Activated CD8-positive, alpha-beta T cell treated with anti-CD3 and anti-CD28 coated beads, Interleukin-2, amount 10 ng/mL, durations not matched to agents 7 days and 5 days (primary cell): ENCODE measurements at places on chromosomes 7 and 10. TPM values are rescaled to one million over a fixed set of nuclear protein-coding genes. Genes with fewer than 3 reads are reported as not detected.

GRCh38 chr10:26528715-26529393 lies 90.7 kb downstream of the APBB1IP start:
- no peak for DNase-seq

DNA sequence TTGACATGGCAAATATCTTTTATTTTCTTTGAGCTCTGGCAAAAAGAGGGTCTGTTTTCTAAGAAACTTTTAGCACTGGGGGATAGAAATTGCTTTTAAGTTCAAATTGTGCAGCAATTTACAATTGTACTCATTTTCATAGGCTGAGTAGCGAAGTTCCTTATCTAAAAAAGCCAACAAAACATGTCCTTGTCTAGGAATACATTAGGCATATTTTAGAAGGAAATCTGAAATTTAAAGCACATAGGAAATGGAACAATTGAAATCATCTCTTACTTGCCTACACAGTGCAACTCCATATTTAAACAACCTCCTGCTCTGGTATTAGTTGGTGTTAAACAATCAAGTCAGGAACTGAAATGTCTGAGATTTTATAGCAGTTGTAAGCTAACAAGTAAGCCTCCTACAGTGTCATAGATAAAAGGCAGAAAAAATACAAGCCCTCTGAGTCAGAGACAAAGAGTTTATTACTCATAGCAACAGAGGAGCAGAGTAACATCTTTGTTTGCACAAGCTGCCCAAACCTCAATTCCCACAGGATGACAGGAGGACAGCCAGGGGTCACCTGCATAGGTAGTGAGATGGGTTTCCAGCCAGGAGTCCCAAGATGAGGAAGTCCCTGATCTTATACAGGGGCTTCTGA lies 280.2 kb upstream of the HGF start:
- no peak for DNase-seq

GRCh38 chr7:36723291-36723690 lies 1.0 kb downstream of the AOAH start:
- DNase-seq, result no peak

DNA sequence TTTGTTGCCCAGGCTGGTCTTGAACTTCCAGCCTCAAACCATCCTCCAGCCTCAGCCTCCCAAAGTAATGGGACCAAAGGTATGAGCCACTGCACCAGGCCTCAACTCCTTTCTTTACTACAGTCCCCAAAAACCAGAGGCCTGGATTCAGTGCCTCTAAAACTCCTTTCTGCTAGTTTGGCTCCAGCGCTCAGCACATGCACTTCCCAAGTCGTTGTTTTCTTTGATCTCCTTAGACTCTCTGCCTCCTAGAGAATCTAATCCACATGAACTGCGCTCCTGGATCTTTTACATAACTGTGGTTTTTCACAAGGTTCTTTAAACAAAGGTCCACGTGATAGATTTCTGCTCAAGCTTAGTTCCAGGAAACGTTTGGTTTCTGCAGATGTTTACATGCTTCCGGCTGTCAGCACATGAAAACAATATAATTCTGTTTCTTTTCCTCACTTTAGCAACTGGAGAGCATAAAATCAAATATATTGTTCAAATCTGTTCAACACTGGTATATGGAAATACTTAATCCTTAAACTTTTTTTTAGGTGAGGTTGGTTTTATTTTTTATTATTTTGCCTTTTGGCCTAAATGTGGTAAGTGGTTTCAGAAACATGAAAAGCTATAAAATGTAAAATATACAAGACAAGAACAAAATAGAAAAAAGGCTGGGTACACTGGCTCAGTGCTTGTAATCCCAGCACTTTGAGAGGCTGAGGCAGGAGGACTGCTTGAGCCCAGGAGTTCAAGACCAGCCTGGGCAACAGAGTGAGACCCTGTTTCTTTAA lies 270.5 kb upstream of the MKLN1 start:
- peak; percentile 62 for DNase-seq

DNA sequence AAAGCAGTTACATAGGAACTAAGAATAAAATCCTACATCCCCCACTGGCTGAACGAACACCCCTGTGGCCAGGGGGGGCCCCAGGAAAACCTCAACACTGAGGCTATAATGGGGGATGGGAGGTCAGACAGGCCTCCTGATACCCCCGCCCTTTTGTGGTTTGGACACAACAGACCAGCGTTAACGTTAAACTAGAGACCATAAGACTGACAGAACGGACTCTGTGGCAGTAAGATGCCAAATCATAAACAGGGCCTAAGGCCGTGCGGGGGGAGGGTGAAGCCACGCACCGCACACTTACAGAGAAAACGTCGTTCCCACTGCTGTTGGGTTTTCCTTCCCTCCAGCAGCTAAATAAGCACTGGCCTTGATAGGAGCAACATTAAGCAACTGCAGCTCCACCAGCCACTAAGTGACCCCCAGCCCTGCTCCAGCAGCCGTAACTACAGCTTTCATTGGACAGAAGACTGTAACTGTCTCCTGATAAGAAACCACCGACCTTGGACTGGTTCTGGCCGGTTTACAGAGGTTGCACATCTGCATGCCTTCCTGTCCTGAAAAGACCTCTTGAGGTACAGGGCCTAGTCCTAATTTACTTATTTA lies 3.4 kb upstream of the PPP2R2D start:
- DNase-seq, result no peak

LIPM gene
- not detected for total RNA-seq

CCDC3 gene
- total RNA-seq, result not detected

CFAP46 gene
- not detected for total RNA-seq

- DNase-seq, result no peak
Observed at GRCh38 chr10:94002156-94002555, 8.4 kb downstream of the PLCE1 start.

DNA sequence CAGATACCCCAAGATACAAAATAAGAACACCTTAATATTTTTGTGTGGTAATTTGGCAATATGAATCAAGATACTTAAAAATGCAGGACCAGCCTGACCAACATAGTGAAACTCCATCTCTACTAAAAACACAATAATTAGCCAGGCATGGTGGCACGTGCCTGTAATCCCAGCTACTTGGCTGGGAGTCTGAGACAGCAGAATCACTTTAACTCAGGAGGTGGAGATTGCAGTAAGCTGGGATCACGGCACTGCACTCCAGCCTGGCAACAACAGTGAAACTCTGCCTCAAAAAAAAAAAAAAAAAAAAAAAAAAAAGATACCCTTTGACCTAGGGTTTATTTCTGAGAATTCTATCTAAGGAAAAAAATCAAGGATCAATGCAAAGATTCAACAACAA lies 450.7 kb downstream of the SORCS1 start:
- DNase-seq, result no peak

GRCh38 chr7:53214463-53214862 lies 179.0 kb downstream of the POM121L12 start:
- no peak for DNase-seq

VPS26A gene
- total RNA-seq, result 61.9 TPM

TAS2R4 gene
- total RNA-seq, result 0.74 TPM
